ENCODE measurements at places on chromosomes 1 and 21.

DNA sequence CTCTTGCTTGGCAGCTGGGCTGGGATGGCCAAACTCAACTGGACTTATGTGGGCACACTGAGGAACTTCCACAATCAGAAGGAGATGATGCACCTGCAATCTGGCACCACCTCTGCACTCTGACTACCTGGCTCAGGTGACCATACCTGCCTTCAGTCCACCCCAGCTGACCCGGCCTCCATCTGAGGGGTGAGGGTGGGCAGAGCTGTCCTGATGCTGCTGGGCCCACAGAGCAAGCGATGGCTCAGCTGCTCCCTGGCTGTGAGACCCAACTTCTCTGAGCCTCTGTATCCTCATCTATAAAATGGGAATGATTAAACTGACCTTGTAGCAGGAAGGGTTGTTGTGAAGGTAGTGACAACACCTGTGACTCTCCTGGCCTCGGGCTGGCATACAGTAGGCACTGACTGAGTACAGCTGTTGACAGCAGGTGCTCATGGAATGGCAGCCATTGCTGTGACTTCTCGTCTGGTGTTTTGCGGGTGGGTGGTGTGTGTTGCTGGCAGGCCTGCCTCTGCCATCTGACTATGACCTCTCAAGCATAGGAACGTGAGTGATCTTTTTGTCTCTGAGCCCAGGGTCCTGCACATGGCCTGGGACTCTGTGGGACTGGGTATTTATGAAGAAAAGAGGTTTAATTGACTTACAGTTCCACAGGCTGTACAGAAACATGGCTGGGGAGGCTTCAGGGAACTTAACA lies 438.5 kb downstream of the PTPRU start:
- no peak for DNase-seq

DNA sequence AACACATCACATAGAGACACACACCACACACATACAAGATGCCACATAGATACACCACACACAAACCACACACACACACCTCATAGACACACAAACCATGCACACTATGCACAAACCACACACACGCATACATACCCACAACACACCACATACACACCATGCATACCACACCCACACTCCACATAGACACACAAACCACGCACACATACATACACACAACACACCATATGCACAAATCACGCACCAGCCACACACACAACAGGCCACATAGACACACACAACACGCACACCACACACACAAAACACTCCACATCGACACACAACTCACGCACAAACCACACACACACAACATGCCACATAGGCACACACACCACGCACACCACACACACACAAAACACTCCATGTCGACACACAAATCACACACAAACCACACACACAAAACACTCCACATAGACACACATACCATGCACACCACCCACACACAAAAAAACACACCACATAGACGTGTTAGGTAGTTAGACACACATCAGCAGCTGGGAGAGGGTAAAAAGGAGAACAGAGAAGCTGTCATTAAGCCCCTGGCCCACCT lies 49.5 kb upstream of the SLC19A1 start:
- no peak for DNase-seq

- no peak for DNase-seq
These were observed 3.9 kb upstream of the CD247 start for GRCh38 chr1:167522246-167522645.

GRCh38 chr1:87367549-87367948 lies 38.9 kb downstream of the LMO4 start:
- DNase-seq: no peak

- no peak for DNase-seq
These were observed 7.7 kb downstream of the AMIGO1 start for GRCh38 chr1:109501644-109502363.

GRCh38 chr1:16181887-16182719 lies 26.2 kb upstream of the EPHA2 start:
- no peak for DNase-seq

GRCh38 chr1:1550591-1551432 lies 10.4 kb upstream of the TMEM240 start:
- DNase-seq: no peak

DNA sequence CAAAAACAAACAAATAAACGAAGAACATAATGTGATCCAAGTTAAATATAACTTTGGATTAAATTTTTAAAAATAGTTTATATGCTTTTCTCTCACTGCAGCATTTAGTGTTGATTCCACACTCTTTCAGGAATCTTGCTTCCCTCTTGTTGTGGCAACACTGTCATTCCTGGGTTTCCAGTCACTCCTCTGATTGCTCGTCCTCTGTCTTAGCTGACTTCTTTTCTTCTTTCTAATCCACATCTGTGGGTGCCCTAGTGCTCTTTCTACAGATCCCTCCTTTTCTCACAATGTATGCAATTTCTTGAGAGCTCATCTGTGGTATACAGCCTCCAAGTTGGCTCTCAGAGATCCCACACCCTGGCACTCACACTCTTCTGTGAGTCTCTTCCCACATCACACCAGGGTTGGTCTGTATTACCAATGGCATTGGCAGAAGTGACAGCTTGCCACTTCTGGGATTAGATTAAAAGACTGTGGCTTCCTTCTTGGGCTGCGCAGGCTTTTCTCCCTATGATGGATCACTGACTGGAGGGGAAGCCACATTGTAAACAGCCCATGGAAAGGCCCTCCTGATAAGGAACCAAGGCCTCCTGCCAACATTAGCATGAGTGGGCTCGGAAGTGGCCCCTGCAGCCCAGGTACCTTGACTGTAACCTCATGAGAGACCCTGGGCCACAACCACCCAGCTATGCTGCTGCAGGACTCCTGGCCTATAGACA lies 11.5 kb upstream of the MYOC start:
- DNase-seq: no peak
